ENCODE measurements at places on chromosomes 2 and 18.

GRCh38 chr2:213863541-213863940 lies 547.3 kb upstream of the VWC2L start:
- DNase-seq = no peak

GRCh38 chr2:53559302-53559966 lies 208.2 kb upstream of the CHAC2 start:
- peak; percentile 10 for DNase-seq

GRCh38 chr18:59484561-59485328 lies 125.7 kb upstream of the LMAN1 start:
- DNase-seq = peak; percentile 49

DNA sequence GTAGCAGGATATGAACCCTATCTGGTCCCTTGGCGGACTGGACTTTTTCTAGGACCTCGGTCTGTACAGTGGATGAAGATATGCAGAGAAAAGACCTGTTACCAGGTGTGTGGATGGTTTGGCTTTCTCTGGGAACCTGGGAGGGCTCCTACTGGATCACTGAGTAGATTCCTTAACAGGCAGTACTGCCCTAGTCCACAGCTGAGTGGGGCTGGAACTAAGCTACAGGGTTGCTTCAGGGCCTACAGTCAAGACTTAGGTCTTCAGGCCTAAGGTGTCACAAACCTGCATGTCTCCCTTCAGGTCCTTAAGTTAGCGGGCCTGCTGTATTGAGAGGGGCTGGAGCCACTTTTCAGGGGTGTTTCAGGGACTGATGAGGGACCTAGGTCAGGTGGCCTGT lies 42.9 kb downstream of the ORC4 start:
- DNase-seq = no peak

DNA sequence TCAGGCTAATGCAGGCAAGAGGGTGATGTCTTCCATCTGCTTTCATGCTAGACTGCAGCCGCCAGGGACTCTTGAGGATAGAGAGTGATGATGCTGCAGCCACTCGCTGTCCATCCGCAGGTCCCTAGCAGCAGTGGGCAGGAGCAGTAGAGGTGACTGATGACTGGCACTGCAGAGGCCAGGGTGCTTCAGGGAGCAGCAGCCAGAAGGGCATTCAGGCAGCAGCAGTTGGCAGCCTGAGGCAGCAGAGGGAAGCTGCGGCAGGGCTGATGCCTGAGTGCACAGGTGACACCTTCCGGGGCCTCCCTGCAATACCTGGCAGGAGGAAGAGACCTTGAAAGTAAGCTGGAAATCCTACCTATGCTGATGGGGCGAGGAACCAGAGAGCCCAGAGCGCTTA lies 214.2 kb downstream of the ICOS start:
- DNase-seq = no peak

- DNase-seq = no peak
Observed at GRCh38 chr18:45645610-45646009, 30.3 kb downstream of the SLC14A2 start.

- DNase-seq = no peak
Observed at GRCh38 chr2:27025861-27026851, 6.6 kb upstream of the TMEM214 start.

DNA sequence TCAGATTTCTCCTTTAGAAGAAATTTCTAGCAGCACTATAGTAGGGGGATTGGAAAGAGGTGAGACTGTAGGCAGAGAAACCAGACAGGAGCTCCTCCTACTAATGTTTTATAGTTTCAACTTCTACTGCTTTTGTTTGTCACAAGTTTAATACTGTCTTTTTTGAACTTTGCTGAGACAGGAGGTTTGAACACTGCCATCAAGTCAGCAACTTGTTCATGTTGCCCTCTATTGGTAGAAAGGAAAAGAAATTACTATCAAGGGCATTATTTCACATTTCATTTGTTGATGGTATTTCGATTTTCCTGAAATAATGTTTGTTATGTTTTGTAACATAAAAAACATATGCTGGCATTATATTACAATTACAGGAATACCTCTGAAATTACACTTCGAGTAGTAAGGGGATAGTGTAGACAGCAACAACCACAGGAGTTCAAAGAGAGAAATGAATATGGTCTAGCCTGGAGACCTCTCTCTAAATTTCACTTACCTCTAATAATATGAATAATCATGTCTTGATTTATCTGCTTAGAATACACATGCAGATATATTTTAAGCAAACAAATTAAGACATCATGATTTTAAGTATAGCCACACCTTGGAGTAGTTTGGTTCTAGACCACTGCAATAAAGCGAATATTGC lies 12.4 kb upstream of the CCDC88A start:
- no peak for DNase-seq

- no peak for DNase-seq
Observed at GRCh38 chr2:60837123-60837522, 44.3 kb upstream of the REL start.

DNA sequence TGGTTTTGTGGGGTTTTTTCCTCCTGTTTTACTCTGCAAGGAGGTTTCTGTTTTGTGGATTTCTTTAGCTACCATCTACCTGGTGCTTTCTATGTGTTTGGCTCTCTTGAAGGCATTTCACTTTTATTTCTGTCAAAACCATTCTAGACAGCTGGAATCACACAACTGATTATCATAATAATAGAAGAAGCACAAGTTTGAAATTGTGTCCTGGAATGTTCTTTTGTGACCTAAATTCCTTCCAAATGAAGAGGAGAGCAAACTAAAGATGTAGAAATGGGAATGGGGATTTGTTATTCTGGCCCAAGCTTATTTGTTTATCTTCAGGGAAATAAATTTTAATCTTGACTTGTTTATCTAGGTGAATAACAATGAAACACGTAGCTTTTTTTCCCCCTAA lies 17.0 kb upstream of the MFSD2B start:
- no peak for DNase-seq

DNA sequence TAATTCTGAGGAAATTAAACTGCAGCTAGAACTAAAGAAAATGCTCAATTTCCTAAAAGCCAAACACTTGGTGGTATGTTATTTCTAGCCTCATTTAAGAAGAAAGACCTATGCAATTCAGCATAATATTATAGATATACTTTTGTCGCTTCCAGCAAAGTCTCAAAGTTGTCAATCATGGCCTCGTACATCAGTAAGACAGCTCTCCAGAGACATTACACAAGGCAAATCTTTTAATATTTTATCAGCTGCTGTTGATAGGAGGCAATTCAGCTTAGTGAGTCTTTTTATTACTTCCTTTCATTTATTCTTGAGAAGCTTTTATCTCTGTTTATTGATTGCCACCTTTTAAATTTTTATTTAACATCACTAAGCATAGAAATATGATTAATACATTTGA lies 294.3 kb downstream of the FSIP2 start:
- no peak for DNase-seq

GRCh38 chr2:168255866-168256265 lies 8.5 kb upstream of the STK39 start:
- no peak for DNase-seq
